ENCODE measurements at places on chromosomes 2 and 18.

DNA sequence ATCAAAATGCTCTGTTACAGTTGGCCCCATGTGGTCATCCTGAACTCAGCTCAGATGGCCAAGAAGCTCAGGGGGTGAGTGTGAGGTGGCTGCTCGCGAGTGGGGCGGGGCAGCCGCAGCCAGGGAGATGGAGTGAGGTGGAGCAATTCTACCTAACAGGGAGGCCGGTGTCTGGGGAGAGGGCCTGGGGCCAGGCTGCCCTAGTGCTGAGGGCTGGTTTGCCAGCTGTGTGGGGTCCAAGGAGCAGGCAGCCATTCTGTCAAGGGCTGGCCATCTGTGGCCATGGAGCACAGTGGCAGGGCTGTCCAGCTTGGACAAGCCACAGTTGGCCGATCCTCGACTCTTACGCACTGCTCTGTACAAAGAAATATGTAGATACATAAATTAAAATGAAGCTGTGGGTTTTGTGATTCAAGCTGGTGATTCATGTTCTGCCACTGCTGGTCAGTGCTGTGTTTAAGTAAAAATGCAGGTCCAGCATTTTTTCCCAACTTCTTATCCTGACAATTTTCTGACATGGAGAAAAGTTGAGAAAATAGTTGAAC lies 82.1 kb downstream of the HS6ST1 start:
- no peak for DNase-seq

DNA sequence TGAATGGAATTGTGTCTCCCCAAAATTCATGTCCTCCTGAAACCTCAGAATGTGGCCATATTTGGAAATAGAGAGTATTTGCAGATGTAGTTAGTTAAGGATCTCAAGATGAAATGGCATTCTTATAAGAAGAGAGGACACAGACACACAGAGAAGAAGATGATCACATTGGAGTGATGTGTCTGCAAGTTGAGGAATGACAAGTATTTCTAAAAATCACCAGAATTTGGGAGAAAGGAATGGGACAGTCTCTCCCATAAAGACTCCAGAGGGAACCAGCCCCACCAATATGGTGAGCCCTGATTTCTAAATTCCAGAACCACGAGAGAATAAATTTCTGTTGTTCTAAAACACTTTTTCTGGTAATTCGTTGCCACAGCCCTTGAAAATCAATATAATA lies 166.3 kb downstream of the C1D start:
- no peak for DNase-seq

GRCh38 chr2:149278161-149278871 lies 52.1 kb upstream of the LYPD6 start:
- DNase-seq, result no peak

- peak; percentile 51 for DNase-seq
These were observed at the start of gene PSTPIP2 for GRCh38 chr18:46071653-46072375. PSTPIP2 (minus strand) TSS chr18:46072260; CDS start chr18:46072188, 72 bp downstream.

DNA sequence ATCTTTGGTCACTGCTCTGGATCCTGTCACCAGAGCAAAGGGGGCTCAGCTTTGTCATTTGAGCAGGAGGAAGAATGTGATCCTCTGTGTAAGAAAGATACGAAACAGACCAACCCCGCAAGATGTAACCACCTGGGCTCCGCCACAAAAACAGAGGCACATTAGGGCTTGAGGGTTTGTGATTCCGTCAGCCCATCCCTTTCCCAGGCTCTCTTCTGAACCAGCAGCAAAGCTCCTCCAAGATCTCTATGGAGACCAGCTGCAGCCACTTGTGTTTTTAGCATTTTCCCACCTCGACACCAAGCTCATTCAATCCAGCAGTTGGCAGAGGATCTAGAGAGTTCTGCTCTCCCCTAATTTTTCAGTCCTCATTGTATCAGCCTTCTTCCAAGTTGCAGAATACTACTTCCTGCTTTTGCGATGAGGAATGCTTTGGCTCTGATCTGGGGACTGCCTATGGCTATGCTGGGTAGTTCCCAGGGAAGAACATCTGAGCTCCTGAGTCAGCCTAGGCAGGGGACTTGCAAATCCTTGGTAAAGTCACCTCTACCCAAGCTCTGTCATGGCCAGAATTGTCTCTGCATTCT lies 139.6 kb upstream of the RAB12 start:
- DNase-seq, result no peak

GRCh38 chr18:59033359-59033758 lies 106.3 kb upstream of the SEC11C start:
- DNase-seq, result peak; percentile 76

- no peak for DNase-seq
These were observed 44.2 kb downstream of the GPR39 start for GRCh38 chr2:132460781-132461180.

GRCh38 chr2:98691303-98691702 lies 39.6 kb downstream of the MGAT4A start:
- DNase-seq, result no peak

- no peak for DNase-seq
These were observed 264.7 kb downstream of the TCF4 start for GRCh38 chr18:55323051-55323994.

- no peak for DNase-seq
These were observed 289.4 kb downstream of the MTX2 start for GRCh38 chr2:176558574-176559140.

DNA sequence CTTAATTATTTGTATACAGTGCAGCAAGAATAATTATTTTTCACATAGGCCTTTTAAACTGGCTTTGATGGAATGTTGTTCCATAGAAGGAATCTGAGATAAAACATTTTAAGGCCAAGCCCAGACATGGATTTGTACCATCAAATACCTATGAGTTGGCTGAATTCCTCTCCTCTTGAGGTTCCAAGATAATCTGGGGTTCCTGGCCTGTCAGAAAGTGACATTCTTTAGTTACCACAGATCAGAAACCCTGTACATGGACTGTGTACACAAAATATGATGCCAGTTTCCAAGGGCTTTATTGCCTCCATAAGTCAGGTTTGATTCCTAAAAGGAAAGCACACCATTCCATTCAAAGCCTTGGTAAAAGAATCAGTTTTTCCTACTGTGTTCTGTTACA lies 1256.7 kb upstream of the NRXN1 start:
- DNase-seq, result no peak

DNA sequence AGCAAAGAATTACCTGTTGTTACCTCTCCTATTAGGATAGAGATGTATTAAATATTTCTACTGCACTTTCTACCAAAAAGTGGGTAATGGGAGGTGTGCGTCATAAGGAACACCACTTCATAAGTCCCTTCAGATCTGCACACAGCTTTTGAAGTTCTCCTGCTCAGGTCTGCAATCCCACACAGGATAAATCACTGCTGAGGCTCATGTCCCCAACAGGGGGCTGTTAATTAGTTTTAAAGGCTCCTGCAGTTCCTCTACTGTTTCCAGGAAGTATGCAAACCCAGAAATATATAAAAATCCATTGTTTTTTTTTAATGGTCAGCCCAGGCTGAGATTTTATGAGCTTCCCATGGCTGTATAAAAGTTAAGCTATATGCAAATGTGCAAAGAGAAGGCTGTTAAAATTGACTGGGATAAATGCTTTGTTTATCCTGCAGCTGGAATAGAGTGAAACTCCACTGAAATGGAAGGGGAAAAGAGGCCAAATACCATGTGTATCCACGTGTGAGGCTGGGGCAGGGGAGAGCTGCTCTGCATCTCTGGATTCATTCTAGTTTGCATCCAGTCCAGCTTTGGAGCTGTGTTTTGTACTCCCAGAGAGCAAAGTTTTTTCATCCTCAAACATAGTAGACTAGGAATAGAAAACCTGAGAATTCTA lies 903.7 kb downstream of the TDRD15 start:
- DNase-seq, result no peak

- no peak for DNase-seq
These were observed 42.2 kb downstream of the RAB10 start for GRCh38 chr2:26076001-26076587.

GRCh38 chr2:174431902-174432301 lies 36.4 kb downstream of the SCRN3 start:
- no peak for DNase-seq

DNA sequence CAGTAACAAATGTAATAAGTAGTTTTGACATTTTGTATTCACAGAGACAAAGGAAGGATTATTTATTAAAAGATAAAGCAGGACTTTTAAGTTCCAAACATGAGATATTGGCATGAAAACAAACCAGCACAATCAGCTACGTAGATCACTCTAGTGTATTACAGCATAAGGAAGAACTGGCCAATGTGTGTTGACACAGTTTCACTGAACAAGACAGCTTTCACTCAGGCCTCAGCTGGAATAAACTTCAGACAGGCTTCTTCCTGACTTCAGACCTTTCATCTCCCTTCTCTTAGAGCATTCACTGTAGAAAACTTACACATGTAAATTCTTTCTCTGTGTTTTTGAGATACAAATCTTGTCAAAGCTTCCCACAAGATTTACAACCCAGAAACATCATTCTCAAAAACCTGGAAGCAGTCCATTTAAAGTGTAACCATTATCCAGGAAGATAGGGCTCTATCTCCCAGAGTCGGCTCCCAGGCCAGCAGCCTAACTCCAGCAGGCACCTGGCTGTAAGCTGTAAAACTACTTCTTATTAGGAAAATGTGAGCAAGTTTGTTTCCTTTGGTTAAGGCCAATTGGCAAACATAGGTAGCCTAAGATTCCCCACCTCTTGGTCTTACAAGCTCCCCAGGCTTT lies 768.3 kb upstream of the CDH7 start:
- DNase-seq, result no peak

- no peak for DNase-seq
These were observed 266.6 kb downstream of the PDE11A start for GRCh38 chr2:177806025-177806424.

- no peak for DNase-seq
These were observed 116.8 kb downstream of the SPTBN1 start for GRCh38 chr2:54572636-54573536.

GRCh38 chr2:216548901-216549331 lies 50.3 kb downstream of the RPL37A start:
- DNase-seq, result no peak

- DNase-seq, result no peak
These were observed 11.2 kb upstream of the SULT1C3 start for GRCh38 chr2:108228537-108228936.

- DNase-seq, result no peak
These were observed 163.1 kb upstream of the WDSUB1 start for GRCh38 chr2:159449504-159450124.

GRCh38 chr2:136057023-136057801 lies 60.7 kb downstream of the CXCR4 start:
- no peak for DNase-seq

- no peak for DNase-seq
These were observed 115.8 kb upstream of the DTNA start for GRCh38 chr18:34594266-34594665.

DNA sequence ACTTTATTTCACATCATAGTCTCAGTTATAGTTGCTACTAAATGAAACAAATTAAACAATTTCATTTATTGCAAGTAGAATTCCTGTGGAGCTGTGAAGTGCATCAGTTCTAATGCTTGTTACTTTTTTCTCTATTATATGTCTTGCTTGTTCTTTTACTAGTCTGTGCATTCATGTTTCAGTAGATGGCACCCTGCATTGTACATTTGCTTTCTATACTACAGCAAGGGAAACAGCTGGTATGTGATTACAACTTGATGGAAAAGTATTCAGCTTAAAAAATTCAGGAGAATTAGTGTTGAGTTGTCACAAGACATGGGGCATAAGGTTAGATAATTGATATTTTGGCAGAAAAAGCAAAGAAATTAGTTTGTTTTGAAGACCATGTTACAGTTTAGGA lies 72.3 kb downstream of the TANK start:
- no peak for DNase-seq

DNA sequence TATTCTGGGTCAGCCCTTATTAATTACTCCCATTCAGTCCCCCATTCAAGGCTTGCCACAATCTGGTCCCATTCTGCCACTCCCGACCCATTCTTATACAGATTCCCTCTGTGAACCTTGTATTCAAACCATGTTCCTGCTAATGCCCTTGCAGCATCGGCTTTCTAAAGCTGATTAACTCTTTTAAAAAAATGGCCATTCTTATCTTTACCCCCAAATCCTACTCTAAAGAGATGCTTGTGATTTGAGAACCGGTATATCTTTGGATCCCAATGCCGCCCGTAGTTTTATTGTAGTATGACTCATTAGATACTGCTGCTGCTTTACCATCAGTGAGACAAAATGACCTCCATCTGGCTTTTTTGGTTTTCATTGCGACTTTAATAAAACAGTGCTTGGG lies 72.2 kb downstream of the XRCC5 start:
- no peak for DNase-seq

DNA sequence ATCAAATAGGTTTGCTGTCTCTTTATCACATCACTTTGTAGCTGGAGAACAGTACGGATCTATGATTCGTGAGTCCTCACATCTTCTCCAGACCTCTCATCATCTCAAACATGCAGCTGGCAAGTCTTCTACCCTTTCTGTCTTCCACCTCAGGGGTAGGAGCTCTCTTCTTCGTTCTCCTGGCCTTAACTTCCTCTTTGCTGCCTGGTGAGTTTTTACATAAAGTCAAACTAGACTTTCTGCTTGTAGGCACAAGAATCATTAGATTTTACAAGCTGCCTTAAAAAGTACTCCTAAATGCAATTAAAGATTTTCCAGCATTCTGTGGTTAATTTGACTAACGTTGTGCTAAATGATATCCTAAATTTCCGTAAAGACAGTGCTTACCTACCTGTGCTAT lies 43.7 kb upstream of the TANK start:
- DNase-seq, result peak; percentile 33

DNA sequence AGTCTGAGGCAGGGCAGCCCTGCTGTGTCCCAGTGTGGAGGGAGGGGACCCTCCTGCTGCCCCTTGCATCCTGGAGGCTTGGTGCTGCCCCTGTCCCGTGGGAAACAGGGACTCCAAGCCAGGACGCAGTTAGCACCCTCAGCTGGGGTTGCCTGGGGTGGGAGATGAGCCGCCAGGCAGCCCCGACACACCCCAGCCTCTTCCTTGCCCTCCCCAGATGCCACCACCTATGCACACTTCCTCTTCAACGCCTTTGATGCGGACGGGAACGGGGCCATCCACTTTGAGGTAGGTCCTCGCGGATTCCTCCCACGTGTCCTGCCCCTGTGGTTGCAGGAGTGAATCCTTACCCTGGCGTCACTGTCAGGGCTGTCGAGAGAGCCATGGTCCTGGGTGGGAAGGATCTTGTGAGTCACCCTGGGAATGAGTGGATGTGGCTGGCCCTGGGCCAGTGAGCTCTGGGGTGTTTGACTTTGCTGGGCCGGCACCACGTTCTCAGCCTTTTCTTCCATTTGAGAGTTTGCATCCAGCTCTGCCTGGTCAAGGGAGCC lies 27.5 kb upstream of the FAHD2A start:
- no peak for DNase-seq

DNA sequence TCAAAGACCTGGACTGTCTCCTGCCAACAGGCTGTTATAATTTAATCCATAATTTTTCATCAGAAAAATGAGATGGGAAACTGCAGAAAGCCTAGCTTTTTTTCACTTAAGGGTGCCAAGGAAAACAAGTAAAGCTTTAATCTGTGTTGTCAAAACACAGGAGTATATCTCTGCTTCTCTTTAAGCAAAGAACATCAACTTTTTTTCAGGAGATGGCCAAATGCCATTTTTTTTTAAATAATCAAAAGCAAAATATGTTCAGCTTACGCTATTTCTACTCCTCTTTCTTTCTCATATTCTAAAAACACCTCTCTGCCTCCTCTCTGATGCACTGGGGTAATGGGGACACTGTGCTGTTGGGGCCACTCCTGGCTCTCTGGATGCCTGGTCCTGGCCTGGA lies 73.1 kb upstream of the NXPH2 start:
- DNase-seq, result no peak

GRCh38 chr2:71576541-71576940 lies 123.2 kb downstream of the DYSF start:
- DNase-seq, result no peak

Data from MV-4-11 (cell line).